Stimulated activated CD4-positive, alpha-beta T cell treated with anti-CD3 and anti-CD28 coated beads, Interleukin-1b, Interleukin-23, amount 100 ng/mL, for 1 hour (primary cell): ENCODE measurements at places on chromosomes 1 and 21.

GRCh38 chr1:2468041-2468472, 8.0 kb upstream of the PLCH2 start:
- DNase-seq, result peak; percentile 9

GRCh38 chr21:37208741-37209225, 58.4 kb downstream of the VPS26C start:
- DNase-seq, result no peak

- no peak for DNase-seq
Observed at GRCh38 chr1:30275926-30276764, 447.2 kb downstream of the MATN1 start.

- no peak for DNase-seq
Observed at GRCh38 chr1:40662151-40662550, 3.3 kb downstream of the RIMS3 start.

DNA sequence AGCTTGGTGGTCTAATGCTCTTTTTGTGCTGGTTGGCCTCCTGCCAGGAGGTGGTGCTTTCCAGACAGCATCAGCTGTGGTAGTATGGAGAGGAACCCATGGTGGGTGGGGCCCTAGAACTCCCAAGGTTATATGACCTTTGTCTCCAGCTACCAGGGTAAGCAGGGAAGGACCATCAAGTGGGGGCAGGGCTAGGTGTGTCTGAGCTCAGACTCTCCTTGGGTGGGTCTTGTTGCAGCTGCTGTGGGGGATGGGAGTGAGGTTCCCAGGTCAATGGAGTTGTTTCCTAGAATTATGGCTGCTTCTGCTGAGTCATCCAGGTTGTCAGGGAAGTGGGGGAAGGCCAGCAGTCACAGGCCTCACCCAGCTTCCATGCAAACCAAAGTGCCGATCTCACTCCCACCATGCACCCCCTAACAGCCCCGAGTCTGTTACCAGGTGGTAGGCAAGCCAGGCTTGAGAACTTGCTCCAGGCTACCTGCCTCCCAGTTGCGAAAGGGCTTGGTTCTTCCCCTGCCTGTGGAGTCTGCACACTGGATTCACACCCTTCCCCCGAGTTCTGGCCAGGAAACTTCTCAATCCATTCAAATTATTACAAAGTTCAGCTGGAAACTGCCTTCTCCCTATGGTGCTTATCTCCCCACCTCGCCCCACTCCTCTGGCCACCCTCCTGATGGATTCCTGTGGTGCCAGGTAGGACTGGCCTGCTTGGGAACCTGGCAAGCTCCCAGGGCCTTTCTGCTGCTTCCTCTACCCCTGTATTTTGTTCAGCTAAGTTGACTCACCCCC, 37.8 kb downstream of the DRAM2 start:
- DNase-seq, result no peak

DNA sequence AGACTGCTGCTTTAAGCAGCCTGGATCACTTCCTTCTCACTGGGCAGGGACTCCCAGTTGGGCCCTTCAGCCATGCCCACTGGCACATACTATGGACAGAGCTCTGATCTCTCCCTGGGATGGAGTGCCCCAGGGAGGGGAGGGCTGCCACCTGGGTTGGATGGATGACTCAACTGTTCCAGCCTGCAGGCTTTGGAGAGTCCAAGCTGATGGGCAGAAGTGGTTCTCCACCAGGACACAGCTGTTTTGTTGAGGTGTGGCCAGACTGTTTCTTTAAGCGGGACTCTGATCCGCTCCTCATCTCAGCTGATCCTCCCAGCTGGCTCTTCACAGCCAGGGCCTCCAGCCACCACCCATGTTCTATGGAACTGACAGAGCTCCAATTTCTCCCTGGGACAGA, 166.9 kb downstream of the MAGI3 start:
- DNase-seq, result no peak

GRCh38 chr1:245054507-245055270, 100.1 kb upstream of the KIF26B start:
- no peak for DNase-seq

GRCh38 chr1:114454539-114454938, 56.5 kb downstream of the TRIM33 start:
- DNase-seq, result no peak

DNA sequence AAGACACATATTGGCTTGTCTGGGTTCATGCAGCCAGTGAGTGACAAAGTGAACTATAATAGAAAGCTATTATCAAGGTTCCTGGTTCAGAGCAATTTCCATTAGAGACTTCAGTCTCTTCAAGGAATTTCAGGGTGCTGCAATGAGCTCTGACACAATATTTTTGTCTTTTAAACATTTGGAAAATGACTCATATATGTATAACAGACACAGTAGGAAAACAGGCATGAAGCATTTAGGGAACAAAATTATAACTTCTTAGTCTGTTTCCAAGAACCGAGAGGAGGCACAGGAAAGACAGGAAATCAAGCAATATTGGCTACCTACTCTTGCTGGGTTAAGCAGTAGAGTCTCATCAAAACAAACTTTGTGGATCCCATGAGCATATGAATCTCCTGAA, 170.4 kb downstream of the PTPRC start:
- no peak for DNase-seq

DNA sequence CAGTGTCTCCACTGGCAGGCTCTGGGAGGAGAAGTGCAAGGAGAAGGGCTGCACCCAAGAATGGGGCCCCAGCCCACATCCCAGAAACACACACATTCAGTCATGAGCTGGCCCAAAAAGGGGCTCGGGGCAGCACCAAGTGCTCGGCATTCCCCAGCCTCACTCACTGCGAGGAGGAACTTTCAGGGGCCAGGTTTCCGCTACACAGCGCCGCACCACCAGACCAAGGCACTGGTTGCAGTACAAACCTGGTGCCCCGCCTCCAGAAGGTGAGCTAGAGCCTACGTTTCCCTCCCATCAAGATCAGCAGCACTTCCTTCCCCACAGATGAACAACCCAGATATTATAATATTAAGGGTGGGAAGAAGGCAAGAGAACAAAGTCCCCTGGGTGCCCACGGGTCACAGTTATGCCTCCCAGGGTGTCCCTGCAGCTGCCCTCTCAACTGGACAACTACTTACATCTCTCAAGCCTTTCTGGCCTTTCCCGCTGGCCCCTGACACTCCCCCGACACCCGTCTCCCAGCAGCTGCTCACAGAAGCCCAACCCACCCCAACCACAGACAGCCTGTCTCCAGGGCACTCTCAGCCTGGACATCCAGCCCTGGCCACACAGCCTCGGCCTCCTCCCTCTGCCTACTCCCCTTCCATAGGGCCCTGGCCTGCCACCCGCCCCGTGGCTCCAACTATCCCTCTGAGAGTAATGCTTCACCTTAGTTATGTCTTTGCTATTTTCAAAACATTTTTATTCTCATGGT, 3.8 kb downstream of the PBXIP1 start:
- no peak for DNase-seq

DNA sequence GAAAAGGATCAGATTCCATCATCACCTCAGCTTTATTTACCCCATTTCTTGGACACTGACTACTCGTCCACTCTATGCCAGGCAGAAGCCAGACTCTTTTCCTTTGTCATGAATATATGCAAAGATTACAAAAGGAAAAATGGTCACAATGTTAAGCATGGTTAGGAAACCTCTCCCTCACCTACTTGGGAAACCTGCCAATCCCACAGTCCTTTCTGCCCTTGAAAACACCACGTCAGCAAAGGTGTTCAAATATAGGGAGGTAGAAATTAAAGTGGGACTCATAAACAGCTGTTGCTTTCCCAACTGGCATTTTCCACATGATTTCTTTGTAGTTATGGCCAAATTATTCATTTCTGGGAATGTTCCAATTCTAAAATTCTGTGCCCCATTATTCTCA, 16.2 kb upstream of the ATP13A2 start:
- DNase-seq, result no peak

DNA sequence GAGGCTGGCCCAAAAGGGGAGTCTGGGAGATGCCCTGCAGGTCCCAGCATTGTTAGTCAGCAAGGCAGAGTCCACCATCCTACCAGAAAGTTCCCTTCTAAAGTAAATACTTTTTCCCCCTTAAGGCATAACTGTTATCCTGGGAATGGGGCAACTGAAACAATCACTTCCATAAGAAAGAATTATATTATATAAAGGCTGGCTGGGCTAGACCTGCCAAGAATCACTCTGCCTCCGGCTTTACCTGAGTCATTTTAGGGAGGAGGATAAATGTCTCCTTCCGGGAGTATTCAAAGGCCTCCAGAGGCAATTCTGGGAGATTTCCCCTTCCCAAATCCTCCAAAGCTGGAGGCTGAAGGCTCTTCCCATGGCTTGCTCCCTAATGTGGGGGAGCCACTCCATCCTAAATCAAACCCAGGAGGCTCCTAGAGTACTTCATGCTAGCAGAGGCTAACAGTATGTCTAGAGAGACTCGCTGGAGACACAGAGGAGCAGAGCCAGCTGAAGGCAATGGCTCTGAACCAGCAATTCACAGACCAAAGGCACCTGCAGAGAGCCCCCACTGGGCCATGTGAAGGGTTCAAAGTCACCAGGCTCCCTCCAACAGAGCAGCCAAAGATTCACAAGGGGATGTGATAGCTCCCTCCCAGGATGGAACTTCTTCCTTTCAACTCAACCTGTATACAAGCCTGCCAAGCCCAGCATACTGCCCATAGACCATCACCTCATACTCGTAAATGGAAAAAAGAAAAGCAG, 116.0 kb downstream of the ASTN1 start:
- no peak for DNase-seq

- DNase-seq, result no peak
Observed at GRCh38 chr1:94056996-94057395, 64.0 kb downstream of the ABCA4 start.

DNA sequence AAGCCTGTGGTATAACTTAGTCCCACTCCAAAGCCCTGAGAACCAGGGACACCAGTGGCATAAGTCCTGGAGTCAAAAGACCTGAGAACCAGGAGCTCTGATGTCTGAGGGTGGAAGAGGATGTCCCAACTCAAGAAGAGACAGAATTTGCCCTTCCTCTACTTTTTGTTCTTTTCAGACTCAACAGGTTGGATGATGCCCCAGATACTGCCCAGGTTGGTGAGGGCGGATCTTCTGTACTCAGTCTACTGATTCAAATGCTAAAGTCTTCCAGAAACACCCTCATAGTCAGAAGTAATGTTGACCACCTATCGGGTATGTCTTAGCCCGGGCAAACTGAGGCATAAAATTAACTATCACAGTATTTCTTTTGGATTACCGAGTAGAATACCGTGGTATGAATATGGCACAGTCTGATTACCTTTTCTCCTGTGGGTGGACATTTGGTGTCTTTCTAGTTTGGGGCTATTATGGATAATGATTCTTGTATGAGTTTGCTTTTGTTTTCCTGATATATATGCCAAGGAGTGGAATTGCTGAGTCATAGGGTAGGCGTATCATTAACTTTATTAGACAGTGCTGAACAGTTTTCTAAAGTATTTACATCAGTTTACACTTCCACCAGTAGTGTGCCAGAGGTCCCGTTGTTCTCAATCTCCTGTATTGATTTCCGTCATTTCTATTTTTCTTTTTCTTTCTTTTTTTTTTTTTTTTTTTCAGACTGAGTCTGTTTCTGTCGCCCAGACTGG, 3.2 kb upstream of the CHAF1B start:
- DNase-seq, result no peak

DNA sequence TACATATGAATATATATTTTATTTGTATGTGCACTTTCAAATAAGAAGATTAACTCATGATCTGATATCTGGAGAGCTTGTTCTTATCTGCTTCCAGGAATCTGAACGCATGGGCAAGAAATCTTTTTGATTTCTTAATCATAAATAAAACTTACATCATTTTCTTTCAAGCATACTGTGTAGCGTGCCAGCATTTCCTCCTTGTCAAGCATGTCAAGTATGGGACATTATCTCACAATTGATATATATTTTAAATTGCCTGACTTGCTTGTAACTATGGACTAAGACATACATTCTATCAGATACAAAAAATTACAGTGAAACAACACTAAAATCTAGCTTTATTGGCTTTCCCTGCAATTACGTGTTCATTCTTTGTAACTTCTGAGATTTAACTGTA, 1128.2 kb downstream of the PLA2G4A start:
- no peak for DNase-seq

DNA sequence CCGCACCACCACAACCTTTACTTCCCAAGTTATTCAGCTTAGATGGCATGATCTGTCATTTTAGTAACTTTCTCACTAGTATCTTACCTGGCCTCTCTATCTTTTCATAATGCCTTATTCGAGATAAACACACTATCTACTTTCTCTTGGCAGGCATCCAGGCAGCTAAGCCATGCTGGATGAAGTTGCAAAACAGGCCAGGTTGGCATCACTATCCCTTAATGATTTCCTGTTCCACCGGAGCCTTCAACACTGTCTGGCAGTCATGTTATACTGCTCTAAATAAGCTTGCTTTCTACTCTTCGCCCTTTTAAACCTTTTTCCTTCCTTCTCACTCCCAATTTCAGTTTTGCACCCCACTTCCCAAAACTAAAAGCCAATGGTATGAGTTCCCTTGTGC, 12.0 kb upstream of the KCNH1 start:
- no peak for DNase-seq

DNA sequence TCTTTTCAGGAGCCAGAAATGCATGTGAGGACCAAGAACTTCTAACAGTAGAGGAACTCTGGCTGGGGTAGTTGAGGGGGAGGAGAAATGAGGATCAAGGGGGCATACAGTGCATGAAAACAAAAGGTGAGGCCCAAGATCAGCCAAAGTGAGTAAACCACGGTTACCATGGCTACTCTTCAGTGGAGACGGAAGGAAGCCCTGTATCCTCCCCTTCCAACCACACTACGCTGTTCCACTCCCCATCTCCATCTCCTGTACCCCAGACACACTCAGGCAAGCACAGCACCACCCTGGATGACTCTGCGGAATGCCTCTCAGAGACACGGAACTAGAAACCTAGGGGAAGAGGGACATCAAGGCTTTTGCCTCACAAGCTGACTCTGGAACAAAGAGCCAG, 157.6 kb upstream of the CAMK1G start:
- DNase-seq, result no peak

DNA sequence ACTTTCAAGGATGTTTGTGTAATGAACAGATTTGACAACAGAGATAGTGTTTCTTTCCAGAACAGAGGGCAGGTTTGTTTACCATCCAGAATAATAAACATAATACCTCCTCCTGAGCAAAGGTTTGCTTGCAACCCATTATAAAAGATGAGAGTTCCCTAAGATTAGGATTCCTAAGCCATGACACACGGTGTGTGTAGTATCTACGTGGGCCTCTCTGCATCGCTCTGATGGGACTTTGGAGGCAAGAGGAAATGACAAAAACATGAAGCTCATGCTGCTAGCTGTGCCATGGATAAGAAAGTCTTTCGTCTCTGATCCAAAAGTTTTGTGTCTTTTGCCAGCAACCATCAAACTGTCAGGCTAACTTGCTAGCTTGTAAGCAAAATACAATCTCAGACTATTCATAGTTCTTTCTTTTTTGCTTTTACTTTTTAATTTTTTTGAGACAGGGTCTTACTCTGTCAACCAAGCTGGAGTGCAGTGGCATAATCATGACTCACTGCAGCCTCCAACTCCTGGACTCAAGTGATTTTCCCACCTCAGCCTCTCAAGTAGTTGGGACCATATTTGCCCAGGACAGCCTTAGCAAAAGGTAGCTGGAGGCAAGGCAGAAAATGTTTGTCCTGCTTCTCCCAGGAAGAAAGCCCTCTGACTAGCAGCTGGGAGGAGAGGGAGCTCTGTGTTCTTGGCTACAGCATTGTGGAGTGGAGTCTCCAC, 81.1 kb downstream of the LHX4 start:
- no peak for DNase-seq
